ENCODE measurements at places on chromosomes 2 and 18. TPM values are rescaled to one million over a fixed set of nuclear protein-coding genes. Genes with fewer than 3 reads are reported as not detected.

DQX1 gene
- 0.98 TPM for total RNA-seq

SPATA3 gene
- not detected for total RNA-seq

MC5R gene
- total RNA-seq: not detected

ADAM23 gene
- total RNA-seq: 36.9 TPM

SNORC gene
- 0.64 TPM for total RNA-seq

PIEZO2 gene
- 42.3 TPM for total RNA-seq

GMPPA gene
- 45.3 TPM for total RNA-seq

NOL4 gene
- total RNA-seq: 8.5 TPM

LCT gene
- total RNA-seq: 0.11 TPM

DAPL1 gene
- total RNA-seq: not detected

CD207 gene
- total RNA-seq: not detected

SRD5A2 gene
- total RNA-seq: not detected

EHD3 gene
- total RNA-seq: 10.9 TPM

DHRS9 gene
- total RNA-seq: 0.16 TPM

GRHL1 gene
- 0.19 TPM for total RNA-seq

DSG2 gene
- 30.5 TPM for total RNA-seq

CEP76 gene
- total RNA-seq: 10.1 TPM

THOC1 gene
- 32.8 TPM for total RNA-seq

CCL20 gene
- total RNA-seq: 5.5 TPM

COL4A4 gene
- total RNA-seq: 3.4 TPM

HAT1 gene
- 65.2 TPM for total RNA-seq

SMIM21 gene
- not detected for total RNA-seq

CFAP210 gene
- not detected for total RNA-seq

PUM2 gene
- 76.9 TPM for total RNA-seq

FAM110C gene
- not detected for total RNA-seq

PPP1R7 gene
- 84.3 TPM for total RNA-seq

ACSL3 gene
- 70.1 TPM for total RNA-seq

PARD6G gene
- total RNA-seq: 1.4 TPM

C2orf78 gene
- total RNA-seq: 0.51 TPM

PREB gene
- total RNA-seq: 51.3 TPM

CHAC2 gene
- total RNA-seq: 16.0 TPM

FEV gene
- total RNA-seq: not detected

ELOA2 gene
- not detected for total RNA-seq

APOB gene
- total RNA-seq: 1.1 TPM

AMMECR1L gene
- 10.7 TPM for total RNA-seq

LYPD6B gene
- total RNA-seq: 1.9 TPM

Measured in GM12878 (cell line).